SK-MEL-5 (cell line): ENCODE measurements at places on chromosomes 4 and X.

GRCh38 chr4:58453956-58454355 lies 1343.8 kb upstream of the IGFBP7 start:
- no peak for DNase-seq

GRCh38 chr4:156824451-156825060 lies 147.0 kb downstream of the PDGFC start:
- no peak for DNase-seq

GRCh38 chrX:48897157-48897624 lies 377 bp downstream of the TIMM17B start:
- peak; percentile 65 for DNase-seq

- DNase-seq, result no peak
Measured at GRCh38 chrX:68894513-68895340, 65.9 kb downstream of the EFNB1 start.

DNA sequence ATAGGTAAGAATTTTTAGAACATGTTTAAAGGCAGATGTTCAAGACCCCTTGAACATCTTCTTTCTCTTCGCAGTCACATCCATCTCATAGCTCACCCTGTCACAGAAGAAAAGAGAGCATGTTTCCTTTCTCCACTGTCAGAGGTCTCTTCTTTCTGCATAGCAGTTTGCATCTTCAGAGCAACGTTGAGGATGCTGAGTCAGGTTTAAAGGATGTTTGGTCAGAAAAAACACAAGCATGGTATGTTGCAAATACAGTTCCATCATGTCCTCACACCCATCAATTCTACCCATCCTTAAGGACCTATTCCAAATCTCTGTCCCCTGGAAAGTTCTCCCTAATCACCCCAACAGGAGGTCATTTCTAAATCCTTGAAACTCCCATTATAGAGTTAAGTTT lies 84.8 kb downstream of the STOX2 start:
- DNase-seq, result no peak

- DNase-seq, result no peak
Measured at GRCh38 chr4:153577053-153577452, 107.0 kb upstream of the TLR2 start.

GRCh38 chrX:77298790-77299189 lies 148.4 kb upstream of the FGF16 start:
- no peak for DNase-seq

DNA sequence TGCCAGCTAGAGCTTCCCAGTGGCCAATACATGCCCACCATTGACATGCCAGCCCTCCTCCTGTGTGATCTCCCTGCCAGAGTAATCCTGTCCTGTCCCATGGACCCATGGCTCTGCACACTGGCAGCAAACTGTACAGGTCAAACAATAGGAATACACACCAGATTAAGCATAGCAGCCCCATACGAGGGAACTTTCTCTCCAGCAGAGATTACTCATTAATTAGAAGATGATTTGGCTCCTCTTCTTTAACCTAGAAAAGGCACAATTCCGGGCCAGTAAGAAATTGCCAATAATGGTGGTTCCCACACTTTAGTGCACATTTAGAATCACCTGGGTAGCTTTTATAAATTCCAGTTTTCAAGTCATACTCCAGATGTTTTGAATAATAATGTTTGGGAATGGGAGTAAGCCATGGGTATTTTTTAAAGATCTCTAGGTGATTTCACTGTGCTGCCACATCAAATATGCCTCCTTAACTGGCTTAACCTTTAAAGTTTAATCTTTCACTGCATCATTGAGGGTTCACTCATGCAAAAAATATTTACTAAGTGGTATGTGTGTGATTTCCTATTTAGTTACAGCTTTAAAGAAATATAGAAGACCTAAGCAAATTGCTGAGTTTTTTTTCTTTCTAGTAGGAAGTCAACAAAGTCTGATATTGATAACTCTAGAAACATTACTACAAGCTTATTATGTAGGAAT lies 277.6 kb upstream of the NWD2 start:
- DNase-seq, result no peak

DNA sequence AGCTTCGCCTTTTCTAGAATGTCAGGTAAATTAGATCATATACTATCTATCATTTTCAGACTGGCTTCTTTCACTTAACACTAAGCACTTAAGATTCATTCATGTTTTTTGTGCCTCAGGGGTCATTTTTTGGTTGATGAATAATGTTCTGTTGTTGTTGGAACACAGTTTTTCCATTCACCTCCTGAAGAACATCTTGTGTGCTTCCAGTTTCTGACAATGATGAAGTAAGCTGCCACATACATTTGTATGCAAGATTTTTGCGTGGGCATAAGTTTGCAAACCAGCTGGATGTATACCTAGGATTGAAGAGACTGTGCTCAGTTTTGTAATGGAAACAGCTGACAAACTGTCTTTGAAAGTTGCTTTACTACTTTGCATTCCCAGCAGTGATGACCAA lies 37.6 kb downstream of the MAGEA9 start:
- DNase-seq, result peak; percentile 76

- no peak for DNase-seq
Measured at GRCh38 chrX:104567506-104567905, 1.5 kb downstream of the IL1RAPL2 start.

DNA sequence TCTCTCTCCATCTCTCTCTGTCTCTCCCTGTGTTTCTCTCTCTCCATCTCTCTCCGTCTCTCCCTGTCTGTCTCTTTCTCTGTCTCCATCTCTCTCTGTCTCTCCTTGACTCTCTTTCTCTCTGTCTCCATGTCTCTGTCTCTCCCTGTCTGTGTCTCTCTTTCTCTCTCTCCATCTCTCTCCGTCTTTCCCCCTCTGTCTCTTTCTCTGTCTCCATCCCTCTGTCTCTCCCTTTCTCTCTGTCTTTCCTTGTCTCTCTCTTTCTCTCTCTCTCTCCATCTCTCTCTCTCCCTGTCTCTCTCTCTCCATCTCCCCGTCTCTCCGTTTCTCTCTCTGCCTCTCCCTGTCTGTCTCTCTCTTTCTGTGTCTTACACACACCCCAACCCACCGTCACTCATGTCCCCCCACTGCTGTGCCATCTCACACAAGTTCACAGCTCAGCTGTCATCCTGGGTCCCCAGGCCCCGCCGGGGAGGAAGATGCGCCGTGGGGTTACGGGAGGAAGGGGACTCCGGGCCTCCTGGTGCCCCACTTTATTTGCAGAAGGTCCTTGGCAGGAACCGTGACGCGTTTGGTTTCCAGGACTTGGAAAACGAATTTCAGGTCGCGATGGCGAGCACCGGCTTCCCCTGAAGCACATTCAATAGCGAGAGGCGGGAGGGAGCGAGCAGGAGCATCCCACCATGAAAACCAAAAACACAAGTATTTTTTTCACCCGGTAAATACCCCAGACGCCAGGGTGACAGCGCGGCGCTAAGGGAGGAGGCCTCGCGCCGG lies 1.2 kb upstream of the SHOX start:
- DNase-seq, result no peak

DNA sequence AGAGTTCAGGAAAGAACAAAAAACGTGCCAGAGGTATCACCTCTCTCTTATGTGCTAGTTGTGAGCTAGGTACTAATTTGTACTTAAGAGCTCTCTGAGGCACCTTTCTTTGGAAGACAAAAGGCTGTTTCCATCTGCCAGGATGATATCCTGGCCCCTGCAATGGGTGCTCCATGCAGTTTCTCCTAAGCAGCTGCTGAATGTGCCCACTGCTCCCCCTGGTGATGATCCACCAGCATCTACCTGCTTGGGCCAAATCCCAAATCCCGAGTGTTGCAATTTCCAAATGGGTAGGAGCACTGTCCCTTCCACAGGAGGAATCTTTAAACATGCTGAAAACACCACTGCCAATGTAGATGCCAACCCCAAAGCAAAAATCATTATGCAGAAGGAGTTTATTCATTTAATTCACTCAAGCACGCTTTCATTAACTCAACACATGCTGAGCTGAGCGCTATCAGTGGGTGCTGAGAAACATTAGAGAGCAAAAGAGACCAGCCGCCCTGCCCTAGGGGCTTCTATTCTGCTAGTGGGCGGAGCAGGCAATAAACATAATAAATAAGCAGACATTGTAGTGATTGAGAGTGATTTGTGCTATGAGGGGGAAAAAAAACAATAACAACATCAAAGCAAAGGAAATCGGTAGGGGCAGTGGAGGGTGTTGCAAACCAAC lies 69.6 kb upstream of the C4orf50 start:
- peak; percentile 68 for DNase-seq

GRCh38 chr4:40575846-40576245 lies 53.8 kb downstream of the RBM47 start:
- no peak for DNase-seq

DNA sequence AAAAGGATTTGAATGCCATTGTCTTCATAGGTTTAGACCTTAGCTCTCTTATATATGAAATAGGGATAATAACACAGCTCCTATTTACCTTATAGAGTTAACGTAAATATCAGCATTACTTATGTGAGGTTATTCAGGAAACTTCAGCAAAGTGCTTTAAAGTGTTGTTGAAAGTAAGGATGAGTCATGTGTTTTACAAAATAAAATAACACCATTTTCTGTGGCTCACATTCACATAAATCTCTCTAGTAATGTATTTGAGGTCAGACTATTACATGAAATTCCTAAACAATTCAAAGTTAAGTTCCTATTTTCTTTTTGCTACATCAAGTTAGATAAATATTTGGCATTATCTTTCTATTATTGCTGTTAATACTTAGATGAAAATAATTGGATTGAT lies 2.9 kb downstream of the GNRHR start:
- DNase-seq, result no peak
